Bone marrow (tissue), 2 donors: ENCODE measurements at places on chromosomes 3 and 15.

DNA sequence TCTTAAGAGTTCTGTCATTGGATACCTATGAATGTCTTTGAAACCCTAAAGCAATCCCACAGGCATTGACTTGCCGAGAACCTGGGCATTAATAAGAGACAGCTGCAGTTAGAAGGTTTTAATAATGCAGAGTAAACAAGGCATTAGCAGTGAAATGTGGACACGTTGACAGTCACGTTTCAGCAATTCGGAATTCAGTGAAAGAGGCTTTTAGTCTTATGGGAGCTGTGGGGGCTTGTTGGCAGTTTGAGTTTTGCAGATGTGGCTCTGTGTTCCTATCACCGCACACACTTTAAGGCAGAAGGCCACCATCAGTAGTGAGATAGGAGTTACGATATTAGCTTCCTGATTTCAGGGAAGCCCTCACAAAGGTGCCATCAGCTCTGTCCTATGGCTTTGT lies 145.2 kb upstream of the NUDT16 start:
- DNase-seq = no peak

GRCh38 chr15:76973362-76973743 lies 21.6 kb upstream of the PSTPIP1 start:
- DNase-seq = no peak

GRCh38 chr3:64072126-64072525 lies 48.8 kb upstream of the PSMD6 start:
- no peak for DNase-seq

GRCh38 chr3:99909714-99910495 lies 92.2 kb downstream of the CMSS1 start:
- no peak for DNase-seq

DNA sequence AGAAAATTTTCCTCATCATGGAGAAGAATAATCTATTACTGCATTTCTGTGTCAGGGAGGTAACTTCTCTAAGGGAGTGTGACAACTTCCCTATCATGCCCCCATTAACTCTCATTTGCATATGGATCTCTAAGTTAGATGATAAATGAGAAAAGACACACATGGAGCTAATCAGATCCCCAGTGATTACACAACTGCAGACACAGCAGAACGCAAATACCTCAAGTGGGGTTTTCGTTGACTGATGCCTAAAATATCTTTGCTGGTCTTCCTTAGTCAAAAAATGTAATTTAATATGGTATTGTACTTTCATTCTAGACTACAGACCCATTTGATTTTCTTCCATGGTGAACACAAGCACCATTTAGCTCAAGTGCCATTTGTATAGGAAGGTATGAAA lies 630.5 kb downstream of the TBL1XR1 start:
- no peak for DNase-seq

DNA sequence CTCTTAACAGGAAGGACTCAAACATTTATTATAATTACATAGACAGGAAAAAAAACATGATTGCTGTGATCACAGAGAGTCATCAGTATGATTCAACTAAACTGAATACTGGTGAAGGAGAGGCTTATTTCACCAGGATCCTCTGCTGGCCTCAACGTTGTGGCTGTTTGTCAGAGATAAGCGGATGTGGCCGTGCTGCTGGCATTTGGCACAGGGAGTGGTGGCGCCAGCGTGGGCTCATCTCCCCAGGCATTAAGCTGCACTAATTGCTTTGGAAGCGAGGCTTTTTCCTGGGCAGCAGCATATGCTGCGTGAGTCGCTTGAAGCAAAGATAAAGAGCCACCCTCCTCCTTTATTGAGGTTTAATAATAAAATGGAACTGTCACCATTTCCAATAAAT lies 306.7 kb downstream of the LRTM1 start:
- DNase-seq = no peak

DNA sequence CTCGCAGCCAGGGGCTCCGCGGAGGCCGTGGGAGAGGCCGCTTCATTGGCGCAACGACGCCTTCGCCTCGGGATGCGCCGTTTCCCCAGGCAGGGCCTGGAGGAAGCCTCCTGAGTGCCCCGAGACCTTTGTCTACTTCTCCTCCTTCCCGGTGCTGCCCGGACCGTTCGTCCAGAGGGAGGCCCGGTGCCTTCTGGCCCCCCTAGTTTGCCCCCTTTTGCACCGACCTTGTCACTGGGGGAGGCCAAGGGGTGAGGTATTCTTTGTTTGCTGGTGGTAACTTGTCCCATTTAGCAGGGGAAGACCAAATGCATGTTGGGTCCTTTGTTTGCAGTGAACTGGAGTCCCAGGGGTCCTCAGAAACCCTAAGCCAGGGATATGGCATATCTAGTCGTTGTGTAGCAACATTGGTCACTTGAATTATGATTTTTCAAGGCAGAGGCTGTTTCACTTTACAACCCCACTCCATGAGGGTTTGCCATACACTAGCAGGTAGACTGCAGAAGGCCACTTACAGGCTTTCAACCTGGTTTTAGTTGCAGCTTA lies 615 bp downstream of the DHX30 start:
- DNase-seq = no peak

DNA sequence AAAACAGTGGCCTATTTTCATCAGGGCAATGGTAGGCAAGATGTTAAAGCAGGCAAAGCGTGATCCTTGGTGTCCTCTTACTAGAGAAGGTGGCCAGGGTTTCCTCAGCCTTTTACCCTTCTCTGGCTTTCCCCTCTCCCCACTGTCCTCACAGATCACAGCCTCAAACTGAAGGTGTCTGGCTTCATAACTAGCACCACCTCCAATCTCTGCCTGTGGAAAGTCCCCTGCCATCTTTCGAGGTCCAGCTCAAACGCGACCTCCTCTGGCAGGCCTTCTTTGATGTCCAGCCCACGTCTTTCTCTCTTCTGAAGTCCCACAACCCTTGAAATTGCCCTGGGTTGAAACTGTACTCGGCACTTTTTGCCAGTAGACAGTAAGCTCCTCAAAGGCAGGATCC lies 35.9 kb downstream of the CYP19A1 start:
- DNase-seq = no peak

GRCh38 chr15:56492791-56493555 lies 28.0 kb upstream of the MNS1 start:
- no peak for DNase-seq

DNA sequence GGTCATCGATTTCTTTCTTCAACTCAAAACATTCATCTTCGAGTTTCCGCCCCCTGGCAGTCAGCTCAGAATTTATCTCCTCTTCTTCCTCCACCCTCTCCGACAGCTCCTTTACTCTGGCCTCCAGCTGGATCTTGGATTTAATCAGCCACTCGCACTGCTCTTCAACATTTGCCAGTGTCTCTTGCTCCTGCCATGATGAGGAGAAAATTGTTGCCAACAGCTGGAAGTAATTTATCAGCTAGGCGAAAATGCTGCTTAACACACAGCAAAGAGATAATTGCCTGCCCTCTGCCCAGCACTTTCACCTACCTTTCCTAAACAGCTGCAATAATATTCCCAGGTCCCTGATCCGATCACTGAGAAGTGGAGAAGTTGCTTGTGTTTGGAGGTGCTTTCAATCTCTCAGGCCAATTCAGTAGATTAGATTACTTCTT lies 69.3 kb downstream of the MYH15 start:
- no peak for DNase-seq

- DNase-seq = no peak
Observed at GRCh38 chr15:101156509-101157159, 95.2 kb downstream of the CHSY1 start.

GRCh38 chr15:79431636-79432344 lies at the start of gene MINAR1:
MINAR1 (plus strand) TSS chr15:79432336; CDS start chr15:79456148, 23,812 bp downstream.
- no peak for DNase-seq

- DNase-seq = no peak
Observed at GRCh38 chr3:2106438-2106837, 7.8 kb downstream of the CNTN4 start.

- DNase-seq = no peak
Observed at GRCh38 chr3:149512073-149512782, 37.7 kb downstream of the TM4SF4 start.

DNA sequence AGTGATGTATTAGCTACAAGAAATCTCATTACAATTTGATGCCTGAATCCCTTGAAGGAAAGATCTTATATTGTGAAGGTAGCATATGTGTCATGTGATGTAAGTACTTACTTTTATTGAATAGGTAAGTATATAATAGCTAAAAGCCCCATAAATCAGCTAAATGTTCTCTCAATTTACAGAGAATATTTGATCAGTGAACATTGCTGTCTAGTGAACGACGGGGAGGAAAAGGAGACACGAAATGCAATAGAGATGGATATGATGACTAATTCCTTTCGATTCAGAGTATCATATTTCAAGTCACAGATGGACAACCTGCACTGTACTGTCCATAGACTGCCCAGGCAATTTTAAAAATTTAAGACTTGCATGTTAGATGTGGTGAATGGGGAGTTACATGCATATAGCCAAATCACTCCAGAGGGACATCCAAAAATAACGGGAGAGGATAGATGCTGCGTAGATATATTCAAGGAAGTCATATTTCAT lies 462.1 kb upstream of the CDIN1 start:
- DNase-seq = no peak

GRCh38 chr15:45399381-45400212 lies 21.3 kb upstream of the GATM start:
- DNase-seq = no peak

GRCh38 chr3:60080648-60081047 lies 1030.8 kb upstream of the CFAP20DC start:
- no peak for DNase-seq

- no peak for DNase-seq
Observed at GRCh38 chr3:101850246-101851051, 1.1 kb downstream of the NFKBIZ start.

- no peak for DNase-seq
Observed at GRCh38 chr3:3778641-3779270, 20.5 kb upstream of the LRRN1 start.

DNA sequence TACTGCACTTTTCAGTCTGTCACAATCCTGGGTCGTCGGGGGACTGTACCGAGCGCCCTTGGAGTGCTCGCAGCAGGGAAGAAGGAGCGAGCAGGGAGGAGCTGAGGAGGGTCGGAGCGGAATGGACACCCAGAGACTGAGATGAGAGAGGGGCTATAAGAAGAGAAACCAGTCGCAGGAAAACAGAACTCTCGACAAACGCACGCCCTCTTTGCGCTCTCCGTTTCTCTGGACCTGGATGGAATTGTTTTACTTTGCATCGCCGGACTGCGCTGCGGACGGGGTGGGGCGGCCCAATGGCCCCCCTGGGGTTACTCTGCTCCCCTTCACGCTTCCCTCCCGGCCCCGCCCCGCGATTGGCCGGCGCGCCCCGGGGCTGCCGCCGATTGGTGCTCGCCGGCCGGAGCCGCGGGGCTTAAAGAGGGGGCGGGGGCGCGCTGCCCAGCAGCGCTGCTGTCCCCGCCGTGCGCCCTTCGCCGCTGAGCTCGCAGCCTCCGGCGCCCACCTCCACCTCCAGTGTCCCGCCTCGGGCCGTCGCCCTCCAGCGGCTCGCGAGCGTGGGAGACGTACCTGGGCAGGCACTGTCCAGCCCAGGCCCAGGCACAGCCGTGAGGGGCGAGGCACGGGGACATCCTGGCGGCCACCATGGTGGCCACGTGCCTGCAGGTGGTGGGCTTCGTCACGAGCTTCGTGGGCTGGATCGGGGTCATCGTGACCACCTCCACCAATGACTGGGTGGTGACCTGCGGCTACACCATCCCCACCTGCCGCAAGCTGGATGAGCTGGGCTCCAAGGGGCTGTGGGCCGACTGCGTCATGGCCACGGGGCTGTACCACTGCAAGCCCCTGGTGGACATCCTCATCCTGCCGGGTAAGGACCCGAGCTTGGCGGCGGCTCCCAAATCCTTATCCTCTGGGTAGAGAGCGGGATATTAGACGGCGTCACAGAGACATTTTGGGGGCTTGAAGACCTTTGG lies at the start of gene CLDN11:
Gene CLDN11 (plus strand): TSS at position 447 of the 977 bp plus-strand sequence. CDS start 199 bp downstream, at position 646.
- DNase-seq = no peak

- DNase-seq = no peak
Observed at GRCh38 chr15:78810362-78811123, 721 bp downstream of the ADAMTS7 start.

GRCh38 chr3:54641226-54642014 lies 286.4 kb downstream of the LRTM1 start:
- DNase-seq = no peak

DNA sequence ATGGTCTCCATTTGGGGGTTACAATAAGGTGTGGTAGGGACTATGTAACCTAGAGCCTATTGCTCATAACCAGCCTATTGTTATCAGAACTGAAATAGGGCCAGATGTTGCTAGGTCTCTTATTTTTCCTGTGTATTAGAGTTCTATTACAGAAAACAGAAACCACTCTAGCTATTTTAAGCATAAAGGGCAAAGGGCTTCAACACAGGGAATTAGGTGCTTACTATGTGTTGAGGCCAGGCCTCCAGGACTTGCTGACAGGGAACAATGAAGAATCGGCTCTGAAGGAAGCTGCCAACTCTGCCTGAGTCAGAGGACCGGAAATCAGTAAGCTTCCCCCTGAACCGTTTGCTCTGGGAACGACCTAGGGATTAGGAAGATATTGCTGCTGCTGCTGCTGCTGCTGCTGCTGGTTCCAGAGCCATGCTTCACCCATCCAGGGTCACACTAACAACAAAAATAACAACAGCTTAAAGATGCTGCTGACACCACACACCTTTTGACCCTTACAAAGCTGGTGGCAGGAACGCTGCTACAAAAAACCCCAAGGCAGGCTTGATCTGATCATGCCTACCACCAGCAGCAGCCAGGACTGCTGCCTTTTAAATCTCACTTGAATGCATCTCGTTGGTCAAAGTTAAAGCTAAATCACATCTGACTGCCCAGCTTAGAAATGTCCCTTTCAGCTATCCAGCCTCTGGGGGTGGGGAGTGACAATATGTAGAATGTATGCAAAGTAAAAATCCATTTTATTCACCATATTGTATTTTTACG lies 276.9 kb upstream of the IL12A start:
- no peak for DNase-seq

GRCh38 chr15:64901914-64902313 lies 9.8 kb upstream of the ANKDD1A start:
- no peak for DNase-seq

- no peak for DNase-seq
Observed at GRCh38 chr15:57635300-57635909, 43.7 kb downstream of the MYZAP start.

GRCh38 chr15:96273317-96274086 lies 57.0 kb upstream of the NR2F2 start:
- DNase-seq = no peak

DNA sequence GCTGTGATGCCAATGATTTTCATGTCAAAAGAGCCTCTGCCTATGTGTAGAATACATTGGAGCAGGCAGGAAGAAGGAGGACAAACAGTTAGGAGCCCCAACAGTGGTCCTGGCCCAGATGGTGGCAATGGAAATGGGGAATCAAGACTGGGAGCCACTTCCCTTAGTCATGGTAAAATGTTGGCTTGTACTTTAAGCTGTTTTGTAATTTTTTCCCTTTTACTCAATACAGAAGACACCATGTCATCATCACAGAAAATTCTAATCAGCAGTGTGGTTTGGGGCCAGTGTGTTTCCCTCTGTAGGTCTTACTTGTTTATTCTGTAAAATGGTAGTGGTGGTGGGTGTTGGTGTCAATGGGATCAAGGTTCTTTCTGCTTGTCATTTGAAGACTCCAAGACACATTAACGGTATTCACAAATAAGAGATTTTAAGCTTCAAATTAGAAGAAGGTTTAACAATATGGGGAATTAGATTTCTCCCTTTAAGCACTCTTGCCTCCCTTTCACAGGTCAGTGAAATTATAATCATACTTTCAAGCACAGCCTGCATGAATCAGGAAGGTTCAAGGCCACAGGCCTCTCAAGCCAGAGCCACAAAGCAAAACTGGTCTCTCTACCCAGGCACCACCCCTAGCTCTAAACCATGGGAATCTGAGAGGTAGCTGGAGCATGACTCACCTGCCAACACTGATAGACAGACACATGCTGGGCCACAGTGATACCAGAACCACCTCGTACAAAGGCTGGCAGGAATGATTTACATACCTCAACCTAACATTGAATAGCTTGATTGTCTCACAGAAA lies 24.9 kb downstream of the SIAH2 start:
- no peak for DNase-seq
